Activated T-cell treated with anti-CD3 and anti-CD28 coated beads for 48 hours (primary cell): ENCODE measurements at places on chromosomes 2 and 18.

- peak; percentile 10 for DNase-seq
Measured at GRCh38 chr18:61635901-61636528, 256.8 kb downstream of the RNF152 start.

DNA sequence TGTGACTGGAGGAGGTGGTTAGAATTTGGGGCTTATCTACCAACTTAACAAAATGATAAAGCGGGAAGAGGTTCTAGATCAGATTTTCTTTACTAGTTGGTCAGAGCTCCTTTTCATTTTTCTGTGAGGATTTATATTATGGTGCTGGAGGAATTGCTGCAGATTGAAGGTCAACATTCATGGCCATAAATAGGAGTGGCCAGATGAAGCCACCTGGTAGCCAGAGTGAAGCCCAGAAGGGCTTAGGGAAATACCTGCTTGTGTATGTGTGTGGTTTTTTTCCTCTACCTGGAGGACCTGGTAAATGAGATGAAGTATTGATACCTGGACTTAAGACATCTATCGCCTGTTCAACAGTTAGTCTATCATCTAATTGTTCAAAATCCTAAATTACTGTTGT is 122.9 kb upstream of the MSTN start:
- no peak for DNase-seq

DNA sequence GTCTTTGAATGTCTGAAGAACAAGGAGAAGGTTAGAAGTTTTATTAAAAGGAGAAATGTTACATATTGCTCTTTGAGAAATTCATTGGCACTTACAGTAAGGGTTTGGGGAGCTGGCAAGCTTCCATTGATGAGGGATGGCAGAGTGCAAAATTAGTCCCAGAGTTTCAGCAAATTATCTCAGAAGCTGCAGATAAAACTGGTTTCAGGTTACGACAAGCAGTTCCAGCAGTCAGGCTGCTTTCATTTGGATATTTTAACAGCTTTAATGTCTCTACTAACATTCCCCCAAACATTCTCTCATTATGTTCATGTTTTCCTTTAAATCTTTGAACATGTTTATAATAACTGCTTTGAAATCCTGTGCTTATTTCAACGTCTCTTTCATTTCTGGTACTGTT is 153.1 kb downstream of the TTC27 start:
- no peak for DNase-seq

DNA sequence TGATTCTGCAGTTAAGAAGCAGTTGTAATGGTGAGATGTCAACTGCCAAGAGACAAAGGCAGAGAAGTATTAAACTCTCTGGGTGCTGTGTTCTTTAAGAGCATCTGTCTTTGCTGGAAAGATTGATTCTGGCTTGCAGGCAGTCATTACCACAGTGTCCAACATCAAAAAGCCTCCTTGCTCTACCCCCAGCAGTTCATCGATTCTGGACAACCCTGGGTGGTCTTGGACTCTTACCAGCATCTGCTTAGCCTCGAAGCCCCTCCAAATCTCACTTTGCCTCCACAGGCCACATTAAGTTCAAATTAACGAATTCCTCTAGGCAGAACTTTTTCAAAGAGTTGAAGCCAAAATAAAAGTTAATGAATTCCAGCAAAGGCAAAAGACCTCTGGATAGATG is 1061.4 kb downstream of the TSN start:
- DNase-seq = no peak

DNA sequence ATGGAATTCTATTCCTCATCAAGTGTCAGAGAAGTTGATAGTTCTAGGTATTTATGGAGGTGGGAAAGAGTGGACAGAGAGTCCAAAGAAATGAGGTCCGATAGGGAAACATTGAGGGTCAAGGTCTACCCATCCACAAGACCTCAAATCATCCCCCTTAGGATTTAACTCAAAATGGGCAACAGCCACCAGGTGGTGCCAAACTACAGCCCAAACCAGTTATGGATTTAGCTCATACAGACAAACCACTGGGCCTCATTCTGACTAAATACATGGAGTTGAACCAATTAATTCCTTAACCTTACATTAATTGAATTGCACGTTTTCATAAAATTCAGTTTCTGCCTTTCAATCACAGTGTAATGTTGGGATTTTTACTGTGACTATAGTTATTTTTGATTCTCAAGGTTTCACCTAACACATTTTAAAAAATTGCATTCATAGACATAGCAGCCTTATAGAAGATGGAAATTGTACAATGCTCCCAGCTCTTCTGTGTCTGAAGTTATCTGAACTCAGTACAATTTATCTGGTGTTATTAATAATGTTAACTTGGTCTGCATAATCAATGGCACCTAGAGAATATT is 98.2 kb upstream of the HNMT start:
- DNase-seq = peak; percentile 23

GRCh38 chr18:4369705-4370104 is 85.4 kb downstream of the DLGAP1 start:
- DNase-seq = no peak

DNA sequence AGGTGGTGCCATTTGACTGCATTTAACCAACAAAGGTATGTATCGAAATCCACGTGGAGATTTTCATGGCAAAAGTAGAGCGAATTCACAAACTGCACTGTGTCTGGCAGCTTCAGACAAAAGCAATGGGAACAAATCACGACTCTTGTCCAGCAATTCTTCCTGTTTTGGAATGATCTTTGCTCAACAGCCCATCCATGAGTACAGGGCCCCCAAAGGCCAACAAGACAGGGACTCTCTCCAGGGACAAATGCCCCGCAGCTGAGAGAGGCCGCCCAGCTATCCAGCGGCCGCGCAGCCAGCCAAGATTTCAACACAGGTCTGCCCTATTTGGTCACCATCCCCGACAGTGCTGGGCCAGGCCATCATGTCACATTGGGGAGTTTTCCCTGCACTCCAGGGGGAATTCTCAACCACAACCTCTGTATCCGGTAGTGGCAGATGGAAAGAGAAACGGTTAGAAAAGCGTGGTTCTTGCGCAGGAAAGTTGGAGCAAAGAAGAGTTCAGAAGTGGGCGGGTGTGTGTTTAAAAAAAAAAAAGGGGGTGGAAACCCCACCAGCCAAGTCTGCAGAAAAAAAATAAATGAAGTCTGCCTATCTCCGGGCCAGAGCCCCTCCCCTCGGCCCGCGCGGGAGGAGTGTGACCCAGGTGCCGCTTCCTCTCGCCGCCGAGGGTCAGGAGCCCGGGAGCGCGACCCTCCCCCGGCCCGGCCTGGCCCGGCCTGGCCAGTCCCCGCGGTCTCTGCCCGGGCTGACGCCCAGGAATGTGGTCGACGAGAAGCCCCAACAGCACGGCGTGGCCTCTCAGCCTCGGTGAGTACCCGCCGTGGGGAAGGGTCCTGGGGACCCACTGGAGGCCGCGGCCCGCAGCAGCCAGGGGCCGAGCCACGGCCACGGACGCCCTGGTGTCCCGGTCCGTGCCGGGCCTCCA is at the start of gene GYPC:
Gene GYPC, plus strand, starts transcription at position 659 of the 931 bp plus-strand sequence. Its CDS starts 106 bp downstream, at position 765.
- peak; percentile 53 for DNase-seq

DNA sequence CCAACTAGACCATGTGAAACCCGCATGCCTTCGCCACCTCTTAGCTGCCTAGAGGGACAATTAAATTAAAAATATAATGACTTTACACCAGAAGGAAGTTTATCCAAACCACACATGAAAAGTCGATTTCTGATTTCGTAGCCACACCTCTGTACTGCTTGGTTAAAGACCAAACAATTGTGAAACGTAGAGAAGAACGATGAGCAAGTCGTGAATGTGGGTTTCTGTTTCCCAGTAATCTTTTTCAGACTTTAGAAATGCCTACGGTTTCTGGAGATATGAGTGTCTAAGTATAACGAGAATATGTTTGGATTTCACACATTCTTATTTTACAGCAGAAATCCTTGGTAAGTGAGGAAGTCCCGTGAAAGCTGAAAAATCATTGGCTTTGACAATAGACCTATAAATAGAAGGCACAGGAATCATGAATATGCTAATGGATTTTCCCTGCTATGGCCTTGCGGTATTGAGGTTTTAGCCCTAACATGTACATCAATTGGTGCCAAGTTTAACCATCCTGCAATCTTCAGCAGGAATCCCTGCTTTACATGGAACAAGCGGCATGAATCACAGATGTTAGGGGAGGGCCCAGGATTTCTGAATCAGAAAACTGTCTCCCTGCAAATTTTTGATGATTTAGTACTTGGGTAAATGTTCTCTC is 105.6 kb downstream of the TTC32 start:
- no peak for DNase-seq

GRCh38 chr18:55559739-55560138 is 28.3 kb downstream of the TCF4 start:
- DNase-seq = no peak

- DNase-seq = no peak
Measured at GRCh38 chr2:106963156-106963555, 77.2 kb upstream of the ST6GAL2 start.

GRCh38 chr2:2586068-2586776 is 255.1 kb upstream of the MYT1L start:
- no peak for DNase-seq

DNA sequence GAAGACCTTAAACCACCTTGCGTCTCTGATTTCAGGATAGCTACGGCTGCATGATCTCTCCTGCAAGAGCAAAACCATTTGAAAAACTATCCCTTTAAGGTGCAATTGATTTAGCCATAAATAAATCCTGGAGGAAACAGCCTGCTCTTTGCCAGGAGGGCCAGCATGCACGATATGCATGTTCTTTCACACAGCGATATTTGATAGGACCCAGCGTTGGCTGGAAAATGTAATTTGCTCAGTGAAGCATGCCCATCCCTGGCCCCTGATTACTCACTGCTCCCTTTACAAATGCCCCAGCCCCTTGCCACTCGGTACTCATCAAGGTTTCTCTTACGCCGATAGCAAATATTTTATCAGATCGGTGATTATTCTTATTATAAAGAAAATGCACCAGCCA is 315.4 kb downstream of the CDH2 start:
- DNase-seq = no peak

DNA sequence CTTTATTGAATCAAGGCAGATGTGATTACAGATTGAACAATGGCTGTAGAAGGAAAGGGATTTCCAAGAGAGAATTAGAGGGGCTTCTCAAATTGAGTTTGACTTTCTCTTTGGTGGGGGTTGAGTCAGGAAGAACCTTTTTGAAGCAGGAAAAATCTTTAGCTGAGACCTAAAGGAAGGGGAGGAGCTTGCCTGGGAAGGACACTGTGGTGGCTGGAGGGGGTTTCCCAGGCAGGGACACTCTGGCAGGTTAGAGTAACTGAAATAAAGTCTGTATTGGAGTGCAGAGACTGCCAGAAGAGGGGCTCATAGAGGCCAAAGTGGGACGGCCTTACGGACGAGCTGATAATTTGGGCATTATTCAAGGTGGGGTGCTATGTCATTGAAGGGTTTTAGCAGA is 69.3 kb downstream of the NEDD4L start:
- DNase-seq = no peak

- DNase-seq = peak; percentile 74
Measured at GRCh38 chr2:84946204-84947009, 24.6 kb upstream of the KCMF1 start.

DNA sequence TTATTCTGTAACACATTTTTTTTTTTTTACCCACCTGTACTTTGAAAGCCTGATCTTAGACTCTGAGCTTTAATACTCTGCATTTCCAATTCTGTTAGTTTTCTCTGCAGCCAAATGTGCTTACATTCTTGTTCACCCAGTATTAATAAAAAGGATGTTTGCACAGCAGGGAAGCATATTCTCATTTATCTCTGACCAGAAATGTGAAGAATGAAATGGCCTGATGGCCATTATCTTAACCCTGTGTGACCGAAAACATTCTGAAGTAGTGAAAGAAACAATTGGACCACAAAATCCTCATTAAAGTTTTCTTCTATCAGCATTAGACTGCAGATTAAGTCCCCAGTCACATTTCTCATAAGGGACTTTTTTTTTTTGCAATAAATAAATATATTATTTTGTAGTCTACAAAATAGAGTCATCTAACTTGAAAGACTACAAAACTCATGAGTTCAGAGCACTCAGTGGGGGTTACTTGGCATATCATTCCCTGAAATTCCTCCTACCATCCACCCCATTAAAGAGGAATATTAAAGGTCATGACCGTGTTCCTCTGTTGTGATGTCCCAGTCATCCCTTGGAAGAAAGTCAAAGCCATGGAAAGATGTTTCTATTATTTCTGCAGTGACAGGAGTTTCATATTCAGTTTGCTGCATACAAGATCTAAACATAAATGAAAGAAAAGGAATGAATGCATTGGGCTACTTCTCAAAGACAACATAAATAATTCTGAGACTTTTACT is 364.4 kb downstream of the RND3 start:
- DNase-seq = no peak

- no peak for DNase-seq
Measured at GRCh38 chr2:118222672-118223421, 134.6 kb downstream of the INSIG2 start.

DNA sequence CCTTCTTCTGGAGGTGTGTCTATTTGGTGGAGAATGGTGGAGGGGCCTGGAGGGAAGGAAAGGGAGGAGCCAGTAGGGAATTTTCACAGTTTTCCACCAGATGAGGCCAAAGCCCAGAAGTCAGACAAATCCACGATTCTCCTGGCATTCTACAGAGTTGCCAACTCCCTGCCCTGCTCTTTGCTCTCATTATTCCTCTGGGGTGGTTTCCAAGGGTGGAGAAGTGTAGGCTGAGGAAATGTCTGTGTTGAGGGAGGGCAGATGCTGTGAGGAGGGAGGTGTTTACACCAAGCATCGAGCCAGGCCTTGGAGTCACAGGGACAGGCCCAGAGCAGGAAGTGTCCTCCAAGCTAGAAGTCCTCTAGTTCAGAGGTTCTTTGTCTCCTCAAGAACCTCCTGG is 124.1 kb upstream of the LGALSL start:
- DNase-seq = no peak

GRCh38 chr2:241445426-241445825 is 63.0 kb downstream of the STK25 start:
- DNase-seq = no peak

- peak; percentile 31 for DNase-seq
Measured at GRCh38 chr18:23487738-23488570, 15.4 kb upstream of the RMC1 start.

DNA sequence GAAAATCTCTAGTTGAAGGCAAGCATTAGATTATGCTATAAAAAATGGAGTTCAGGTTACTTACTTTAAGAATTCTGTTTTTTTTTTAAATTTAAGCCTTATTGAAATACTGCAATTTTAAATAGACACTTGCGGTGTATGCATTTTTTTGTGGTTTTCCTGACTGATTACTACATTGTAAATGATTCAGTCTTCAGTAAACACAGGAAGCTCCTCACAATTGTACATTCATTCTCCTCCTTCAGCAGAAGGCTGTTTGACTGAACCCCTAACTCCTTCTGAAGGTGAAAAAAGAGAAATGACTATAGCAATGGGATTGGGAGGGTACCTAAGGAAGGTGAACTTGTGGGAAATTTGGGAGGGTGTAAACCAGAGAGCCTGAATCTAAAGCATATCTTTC is 136.1 kb downstream of the GCA start:
- DNase-seq = no peak

DNA sequence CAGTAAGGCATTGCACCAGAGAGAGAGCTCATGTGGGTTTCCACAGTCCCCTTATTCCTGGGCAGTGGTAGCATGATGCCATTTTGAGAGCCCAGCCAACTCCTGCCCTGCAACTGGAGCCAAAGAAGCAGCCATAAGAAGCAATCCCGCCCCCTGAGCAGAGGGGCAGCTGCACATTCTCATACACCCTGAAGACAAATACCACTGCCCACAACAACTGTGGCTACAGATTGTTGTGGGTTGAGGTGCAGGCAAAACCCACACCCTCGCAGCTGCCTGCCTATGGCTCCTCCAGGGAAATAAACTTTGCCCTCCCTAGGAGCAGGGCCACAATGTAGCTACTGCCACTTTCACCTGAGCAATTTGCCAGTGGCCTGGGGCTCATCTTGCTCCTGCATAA is 219.4 kb upstream of the NRXN1 start:
- no peak for DNase-seq
